ENCODE measurements at places on chromosomes 7 and 10.

DNA sequence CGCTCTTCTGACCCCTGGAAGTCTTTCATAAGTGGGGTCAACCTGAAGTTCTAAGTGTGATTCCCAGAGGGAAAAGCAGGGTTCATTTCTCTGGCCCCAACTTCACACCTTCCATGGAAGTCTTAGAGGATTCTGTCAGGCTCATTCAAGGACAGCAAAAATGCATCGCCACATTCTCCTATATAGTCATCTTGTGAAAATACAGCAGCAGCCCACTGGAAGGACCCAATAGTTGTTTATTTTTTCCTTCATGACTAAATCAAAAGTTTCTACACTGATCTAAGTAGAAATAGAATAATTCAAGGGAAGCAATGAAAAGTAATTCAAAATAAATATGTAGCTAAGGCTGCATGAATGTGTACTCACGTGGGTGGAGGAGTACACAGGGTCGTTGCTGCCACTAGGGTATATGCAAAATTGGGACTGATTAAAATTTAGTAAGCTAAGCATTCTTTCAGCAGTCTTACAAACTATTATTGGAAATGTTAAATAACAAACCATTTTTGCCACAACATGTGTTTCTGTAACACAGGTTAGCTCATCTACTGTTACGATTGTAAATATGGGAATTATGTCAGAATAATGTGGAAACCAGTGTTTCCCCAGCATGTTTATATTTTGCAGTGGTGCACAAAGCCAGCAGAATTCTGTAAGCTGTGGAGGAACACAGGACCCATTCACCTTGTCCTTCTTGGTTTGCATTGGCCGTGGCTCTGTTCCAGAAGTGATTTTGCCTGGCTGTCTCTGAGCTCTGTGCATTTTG is 33.5 kb downstream of the EEPD1 start:
- DNase-seq, result no peak

DNA sequence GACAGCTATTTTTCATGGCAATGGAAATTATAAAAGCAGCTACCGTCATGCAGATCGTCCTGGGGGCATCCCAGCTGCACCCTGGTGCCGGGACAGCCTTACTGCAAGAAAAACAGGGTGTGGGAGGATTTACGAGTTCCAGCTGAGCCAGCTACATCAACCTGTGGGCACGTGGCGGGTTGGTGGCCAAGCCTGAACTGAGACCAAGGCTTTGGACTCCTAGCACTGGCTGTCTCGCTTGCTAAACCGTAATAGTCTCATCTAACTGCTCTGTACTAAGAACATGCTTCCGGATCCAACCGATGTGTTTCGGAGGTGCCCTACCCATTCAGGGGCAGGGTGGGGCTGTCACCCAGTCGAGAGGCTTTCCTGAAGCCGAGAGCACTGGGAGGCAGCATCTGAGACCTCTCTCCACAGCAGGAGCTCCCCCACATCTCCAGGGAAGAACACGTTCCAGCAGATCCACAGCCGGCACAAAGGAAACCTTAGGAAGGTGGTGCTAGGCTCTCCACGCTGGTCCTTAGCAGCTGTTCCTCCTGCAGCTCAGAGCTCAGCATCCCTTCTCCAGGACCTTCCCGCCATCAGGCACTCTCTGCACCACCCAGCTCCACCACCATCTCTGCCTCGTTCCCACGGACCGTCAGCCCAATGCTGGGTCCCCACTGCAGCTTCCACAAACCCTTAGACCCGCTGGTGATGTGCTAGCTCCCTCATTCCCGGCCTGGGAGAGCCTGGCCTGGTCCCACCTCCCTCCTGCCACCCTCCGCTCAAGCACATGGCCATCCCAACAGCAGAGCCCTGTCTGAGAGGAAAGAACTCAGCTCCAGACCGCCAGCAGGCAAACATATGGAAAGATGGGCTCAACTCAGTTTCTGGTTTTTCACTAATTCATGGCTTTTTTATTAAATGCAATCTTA is 158.5 kb downstream of the PTPRN2 start:
- peak; percentile 45 for DNase-seq

DNA sequence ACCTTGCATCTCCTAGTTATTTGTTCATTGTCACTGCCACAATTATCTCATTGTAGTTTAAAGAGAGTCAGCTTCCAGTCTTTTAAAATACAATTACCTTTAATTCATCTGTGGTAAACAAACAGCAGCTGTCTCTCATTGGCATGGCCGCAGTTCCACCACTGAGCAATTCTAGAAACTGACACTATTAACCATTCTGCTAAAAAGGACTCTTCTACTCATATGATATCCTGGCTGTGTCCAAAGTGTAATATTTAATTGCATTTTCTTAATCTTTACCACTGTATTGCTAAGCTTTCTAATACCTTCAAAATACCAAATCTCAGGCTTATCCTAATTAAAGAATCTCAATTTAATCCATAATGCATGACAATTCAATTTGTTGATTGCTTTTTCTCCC is 639.0 kb downstream of the AUTS2 start:
- DNase-seq, result no peak

DNA sequence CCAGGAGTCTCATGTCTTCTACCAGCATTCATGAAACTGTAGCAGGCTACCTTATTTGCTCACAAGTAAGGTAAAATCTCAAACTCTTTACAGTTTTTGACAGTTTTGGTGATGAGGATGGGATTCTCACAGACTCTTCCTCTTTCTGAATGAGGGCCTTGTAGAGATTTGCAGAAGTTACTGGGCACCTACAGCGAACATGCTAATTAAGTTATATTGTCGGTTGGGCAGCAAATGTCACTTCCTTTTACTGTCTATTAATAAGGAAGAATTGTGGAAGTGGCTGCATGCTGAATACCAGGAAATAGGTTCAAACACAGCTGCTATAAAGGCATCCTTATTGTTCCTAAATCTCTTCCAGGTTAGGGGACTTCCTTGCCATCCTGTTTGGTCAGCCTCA is 189.6 kb downstream of the DNAJC1 start:
- peak; percentile 48 for DNase-seq

DNA sequence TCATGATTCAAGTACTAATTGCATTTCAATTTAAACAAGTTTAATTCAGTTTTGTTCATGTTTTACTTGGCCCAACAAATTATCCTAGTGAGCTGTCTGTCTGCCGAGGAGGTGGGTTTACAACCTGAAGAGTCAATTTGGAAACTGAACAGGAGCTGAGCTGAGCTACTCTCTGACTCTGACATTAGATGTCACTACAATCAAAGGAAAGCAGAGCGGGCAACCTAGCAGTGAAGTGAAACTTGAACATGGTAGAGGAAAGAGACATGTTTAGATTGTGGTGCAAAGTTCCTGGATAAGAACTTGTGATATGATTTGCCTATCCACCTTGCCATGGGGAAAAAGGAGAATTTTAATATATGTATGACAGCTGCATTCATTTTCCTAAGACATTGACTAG is 9.6 kb upstream of the AGR3 start:
- DNase-seq, result peak; percentile 58

DNA sequence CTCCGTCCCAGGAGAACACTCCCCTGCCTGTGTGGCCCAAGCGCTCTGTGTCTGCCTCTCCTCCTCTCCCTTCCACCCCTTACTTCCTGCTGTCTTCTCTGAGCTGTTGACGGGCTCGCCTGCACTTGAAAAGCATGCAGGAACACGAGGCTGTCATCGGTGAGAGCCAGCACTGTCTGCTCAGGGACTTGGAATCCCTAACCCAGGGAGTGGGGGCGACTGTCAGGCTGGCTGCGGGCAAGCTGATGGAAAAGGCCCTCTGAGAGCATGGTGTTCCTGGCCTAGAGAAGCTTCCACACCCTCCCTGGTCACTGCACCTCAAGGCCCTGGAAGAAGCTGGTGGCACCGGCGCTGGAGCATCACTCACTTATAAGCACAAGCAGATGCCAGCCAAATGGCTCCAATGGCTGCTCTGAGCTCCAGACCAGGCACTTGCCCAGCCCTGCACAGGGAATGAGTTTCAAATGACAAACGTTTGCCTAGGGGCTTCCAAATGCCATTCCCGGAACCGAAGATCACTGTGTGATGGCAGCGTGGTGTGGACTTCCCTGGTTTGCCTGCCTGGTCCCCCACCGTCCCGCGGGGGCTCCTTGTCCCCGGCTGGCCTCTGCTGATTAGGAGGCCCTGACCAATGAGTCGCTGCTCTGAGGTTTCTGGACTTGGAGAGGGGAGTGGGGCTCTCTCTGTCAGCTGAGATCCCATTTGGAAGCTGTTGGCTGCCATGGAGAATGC is 56.7 kb upstream of the EBF3 start:
- peak; percentile 89 for DNase-seq

DNA sequence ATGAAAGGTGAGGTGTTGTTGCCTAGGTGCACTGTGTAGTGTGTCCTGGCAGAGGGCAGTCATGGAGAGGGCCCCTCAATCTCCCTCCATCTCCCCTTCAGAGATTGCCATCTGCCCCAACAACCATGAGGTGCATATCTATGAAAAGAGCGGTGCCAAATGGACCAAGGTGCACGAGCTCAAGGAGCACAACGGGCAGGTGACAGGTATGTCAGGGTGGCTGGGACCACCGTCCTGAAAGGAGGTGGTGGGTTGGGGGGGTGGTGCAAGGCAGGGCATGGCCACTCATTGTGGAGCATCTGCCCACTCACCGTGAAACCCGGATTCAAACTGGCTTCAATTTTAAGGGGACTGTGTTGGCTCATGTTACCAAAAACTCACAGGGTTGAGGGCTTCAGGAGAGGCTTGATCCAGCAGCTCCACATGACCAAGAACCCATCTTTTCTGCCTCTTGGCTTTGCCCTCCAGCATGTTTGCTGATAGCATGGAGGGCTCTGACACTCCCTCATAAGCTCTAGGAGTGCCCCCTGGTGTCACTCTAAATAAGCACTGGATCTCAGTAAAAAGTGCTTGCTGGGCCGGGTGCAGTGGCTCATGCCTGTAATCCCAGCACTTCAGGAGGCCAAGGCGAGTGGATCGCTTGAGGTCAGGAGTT is 12.2 kb downstream of the ARPC1B start:
- peak; percentile 83 for DNase-seq
